ENCODE measurements at places on chromosomes 12 and 14.

GRCh38 chr14:81085596-81085995, 130.2 kb downstream of the TSHR start:
- no peak for DNase-seq

GRCh38 chr12:117009759-117010158, 89.5 kb downstream of the TESC start:
- no peak for DNase-seq

- DNase-seq, result no peak
Observed at GRCh38 chr12:118319627-118320026, 53.1 kb downstream of the TAOK3 start.

DNA sequence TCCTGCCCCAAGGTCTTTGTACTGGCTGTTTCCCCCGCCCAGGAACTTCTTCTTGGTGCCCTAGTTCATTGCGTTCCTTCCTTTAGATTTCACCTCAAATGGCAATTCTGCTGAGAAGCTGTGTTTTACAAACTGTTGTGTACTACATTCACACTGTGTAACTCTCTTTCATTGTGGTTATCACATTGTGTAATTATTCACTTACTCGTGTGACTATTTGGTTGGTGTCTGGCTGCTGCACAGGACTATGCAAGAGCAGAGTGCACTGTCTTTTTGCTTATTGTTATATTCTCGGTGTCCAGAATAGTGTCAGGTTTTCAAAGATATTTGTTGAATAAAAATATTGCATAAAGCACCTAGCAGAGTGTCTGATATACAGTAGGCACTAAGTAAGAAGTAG, 177.2 kb upstream of the PRICKLE1 start:
- no peak for DNase-seq

DNA sequence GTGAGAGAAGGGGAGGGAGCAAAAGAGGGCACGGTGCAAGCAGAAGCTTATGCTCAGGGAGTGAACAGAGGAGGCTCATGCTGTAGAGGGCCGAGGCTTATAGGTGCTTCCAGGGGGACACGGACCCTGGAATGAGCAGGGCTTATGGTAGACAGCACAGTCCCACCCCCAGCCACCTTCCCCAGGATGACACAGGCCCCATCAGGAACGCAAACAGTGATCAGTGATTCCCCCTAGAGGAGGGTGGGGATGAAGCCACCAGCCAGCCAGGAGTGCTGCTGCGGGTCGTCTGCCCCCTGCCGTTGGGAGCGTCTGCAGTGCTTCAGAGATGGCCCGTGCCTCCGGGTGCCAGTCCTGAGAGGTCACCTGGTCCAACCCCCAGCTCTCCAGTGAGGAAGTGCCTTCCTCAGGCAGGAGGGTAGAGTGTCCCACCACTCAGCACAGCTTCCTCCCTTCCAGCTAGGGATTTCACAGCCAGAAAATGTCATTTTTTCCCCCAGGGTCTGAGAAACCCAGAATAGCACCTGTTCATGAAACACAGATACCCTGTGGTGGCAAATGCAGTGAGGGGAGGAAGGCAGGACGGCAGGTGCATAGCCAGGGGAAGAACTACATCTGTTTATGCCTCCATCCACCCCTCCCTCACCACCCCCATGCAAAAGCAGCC, 60.7 kb downstream of the SLC6A12 start:
- DNase-seq, result no peak

GRCh38 chr12:114780746-114781399, 96.9 kb upstream of the TBX3 start:
- no peak for DNase-seq

- no peak for DNase-seq
Observed at GRCh38 chr14:84041421-84041820, 1488.5 kb upstream of the FLRT2 start.

DNA sequence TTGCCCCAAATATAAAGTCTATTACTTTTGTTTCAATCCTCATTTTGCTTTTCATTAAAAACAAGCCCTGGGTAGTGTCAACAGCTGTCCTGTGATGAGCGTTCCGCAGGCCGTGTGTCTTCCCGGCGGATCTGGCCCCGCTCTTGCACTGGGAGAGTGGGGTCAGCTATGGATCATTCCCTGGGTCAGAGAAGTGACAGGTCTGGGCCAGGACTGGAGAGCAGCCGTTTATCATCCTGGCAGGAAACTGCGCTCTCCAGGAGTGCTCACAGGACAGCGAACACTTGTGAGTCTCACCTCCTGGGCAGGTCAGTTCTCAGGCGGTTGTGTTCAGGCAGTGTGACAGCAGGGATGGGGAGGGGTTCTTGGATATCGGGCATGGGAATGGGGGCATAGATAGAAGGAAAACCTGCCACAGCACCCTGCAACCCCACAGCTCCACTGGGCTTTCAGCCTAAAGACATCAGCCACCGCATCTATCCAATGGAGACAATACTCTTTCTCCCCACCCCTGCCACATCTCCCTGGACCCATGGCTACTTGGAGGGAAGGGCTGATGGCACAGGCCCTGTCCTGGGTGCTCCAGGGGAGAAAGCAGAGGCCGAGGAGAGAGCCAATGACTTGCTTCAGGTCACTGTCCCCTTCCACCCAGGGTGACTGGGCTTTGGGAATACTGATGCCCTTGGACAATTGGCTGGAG, 47.8 kb upstream of the CHGA start:
- DNase-seq, result no peak

GRCh38 chr14:100393362-100393761, 70.2 kb downstream of the SLC25A47 start:
- no peak for DNase-seq

DNA sequence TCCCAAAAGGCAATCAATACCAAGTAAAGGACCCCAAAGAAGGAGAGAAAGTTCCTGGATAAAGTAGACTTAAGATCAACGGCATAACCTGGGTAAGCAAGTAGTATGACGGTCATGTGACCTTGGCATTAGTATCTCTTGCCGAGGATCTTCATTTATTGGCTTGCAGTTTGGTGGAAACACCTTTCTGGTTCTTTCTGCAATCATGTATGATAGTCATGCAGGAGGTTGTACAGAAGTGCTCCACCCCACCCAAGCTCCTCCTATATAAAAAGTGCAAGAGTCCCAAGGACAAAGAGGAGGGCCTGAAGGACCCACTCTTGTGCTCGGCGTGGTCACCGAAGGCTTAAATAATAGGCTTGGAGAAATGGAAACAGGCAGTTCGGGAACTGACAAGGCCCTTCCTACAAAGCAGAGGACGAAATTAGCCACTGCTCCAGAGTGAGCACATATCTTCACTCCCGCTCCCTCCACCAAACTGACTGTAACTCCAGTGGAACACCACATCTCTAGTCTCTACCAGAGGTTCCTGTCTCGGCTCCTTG, 750 bp downstream of the CS start:
- DNase-seq, result no peak

DNA sequence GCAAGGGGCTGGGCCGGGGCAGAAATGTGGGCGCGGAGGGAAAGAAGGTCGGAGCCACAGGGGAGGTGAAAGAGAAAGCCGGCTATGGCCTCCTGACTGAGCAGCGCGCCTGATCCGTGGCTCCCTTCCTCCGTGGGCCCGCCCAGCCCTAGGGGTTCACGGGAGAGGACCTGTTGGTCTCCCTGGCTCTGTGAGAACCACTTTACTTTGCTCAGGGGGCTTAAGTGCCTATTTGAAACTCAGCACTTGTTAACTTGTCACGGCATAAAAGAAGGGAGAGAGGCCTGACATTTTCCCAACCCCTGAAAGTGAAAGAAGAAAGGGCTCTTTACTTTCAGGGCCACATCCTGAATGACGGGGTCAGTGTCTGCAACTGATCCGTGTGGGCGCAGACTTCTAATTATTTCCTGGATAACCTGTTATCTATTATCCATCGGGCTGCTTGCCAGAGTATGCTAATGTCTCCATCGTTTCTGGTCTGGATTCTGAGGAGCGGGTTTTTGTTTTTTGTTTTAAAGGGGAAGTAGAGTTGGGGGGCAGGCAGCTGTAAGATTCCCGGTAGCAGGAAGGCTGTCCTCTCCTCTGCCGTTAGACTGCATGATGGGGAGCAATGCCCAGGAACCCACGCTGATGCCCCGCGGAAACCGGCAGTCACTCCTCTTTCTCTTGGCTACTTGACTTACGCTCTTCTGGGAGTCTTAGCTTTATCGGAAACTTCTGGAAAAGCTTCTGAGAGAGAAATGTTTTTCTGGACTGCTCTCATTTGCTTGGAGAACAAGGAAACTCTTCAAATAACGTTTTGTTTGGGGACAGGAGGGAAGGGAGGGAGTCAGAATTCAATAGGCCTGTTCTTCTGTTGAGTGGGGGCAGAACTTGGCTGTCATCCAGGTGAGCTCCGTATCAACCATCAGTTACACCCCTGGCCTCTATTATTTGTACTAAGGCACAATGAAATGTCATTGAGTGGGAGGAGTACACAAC, 127.7 kb upstream of the MAX start:
- DNase-seq, result no peak

DNA sequence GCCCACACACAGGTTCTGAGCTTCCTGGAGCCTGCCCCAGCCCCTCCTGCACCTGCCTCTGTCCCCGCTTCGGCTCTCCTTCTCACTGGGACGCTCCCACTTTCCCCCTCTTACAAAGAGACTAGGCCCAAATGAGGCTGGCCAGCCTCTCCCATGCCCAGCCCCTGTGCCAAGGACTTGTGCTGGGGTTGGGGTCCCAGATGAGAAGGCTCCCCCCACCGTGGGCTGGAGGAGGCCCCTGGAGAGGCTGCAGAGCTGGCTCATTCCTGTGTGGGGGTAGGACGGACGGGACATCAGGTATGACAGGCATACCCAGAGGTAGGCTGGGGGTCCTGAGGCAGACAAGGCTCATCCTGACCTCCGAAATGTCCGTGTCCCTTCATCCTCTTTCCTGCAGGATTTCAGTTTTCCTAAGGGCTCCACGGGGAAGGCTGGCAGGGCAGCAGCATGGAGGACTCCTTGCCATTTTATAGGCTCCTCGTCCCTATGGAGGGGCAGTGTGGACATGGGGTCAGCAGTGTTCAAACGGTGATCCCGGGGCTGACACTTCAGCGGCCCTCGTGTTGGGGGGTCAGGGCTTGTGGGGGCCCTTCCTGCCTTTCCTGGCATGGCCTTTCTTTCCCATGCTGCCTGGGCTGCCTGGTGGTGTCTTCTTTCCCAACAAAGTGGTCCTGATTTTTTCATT, 49.1 kb upstream of the MEG3 start:
- no peak for DNase-seq

- DNase-seq, result no peak
Observed at GRCh38 chr14:58825606-58826005, 187.8 kb downstream of the DACT1 start.

GRCh38 chr14:95562892-95563685, 28.2 kb downstream of the GLRX5 start:
- DNase-seq, result no peak

DNA sequence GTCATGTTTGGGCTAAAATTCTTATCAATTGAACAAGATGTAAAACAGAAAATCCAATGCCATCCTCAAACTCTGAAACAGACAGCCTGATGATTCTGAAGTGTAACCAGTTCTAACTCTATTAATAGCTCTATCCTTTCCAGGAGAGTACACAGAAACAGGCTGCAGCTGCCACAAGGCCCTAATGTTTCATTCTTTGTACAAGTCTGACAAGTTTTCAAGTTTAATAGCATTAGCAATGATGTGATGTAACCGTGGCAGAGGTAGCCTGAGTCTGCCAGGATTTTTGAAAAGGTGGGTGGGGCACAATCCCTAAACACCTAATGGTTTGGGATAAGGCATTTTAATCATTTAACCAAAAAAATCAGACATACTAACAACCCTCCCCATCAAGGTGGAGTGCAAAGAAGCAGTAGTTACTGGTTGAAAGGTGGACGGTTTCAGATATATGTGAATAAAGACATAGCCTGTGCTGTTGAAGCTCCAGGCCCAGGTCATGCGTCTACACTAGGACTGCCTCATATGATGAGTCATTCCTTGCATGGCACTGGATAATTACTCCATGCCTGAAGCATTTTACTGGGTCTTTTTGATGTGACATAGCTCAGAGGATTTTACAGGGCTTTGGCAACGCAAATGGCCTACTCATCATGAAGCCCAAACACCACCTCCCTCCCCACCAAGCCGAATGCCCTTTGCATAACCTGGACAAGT, 145.1 kb upstream of the GRIP1 start:
- no peak for DNase-seq

DNA sequence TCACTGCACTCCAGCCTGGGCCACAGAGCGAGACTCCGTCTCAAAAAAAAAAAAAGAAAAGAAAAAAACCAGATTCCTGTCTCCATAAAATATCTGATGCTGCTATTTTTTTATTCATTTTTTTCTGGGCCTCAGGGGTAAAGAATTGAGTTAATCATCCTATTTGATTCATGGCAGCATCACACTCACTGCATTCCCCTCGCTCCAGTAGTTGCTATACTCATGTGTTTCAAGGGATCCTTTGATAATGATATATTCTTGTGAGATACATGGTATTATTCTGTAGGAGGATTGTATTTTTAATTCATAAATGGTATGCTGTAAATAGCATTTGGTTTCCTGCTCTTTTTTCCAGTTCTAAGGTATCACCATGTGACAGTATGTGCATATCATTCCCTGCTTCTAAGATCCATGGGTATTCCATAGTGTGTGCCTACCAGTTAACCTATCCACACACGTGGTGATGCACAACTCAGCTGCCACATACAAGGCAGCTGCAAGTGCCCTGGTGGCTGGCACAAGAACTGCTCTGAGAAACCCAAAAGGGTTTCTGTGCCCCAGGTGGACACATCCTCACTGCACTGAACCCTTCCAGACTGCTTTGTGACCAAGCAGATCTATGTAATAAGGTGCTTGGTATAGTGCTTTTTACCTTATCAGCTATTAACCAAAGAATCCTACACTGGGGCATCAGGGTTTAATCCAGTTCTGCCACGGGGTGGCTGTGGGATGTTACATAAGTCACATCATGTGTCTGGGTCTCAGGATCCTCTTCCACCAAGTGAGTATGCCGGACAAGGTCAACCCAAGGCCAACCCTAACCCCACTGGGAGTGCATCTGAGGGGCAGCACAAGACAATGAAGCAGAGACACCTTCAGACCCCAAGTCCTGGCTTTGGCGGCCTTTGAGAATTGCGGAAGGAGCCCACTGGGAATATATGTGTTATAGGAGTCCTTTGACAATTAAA, 74.6 kb downstream of the ZFP36L1 start:
- DNase-seq, result no peak

- DNase-seq, result no peak
Observed at GRCh38 chr12:57523706-57524614, 1.3 kb downstream of the MBD6 start.

DNA sequence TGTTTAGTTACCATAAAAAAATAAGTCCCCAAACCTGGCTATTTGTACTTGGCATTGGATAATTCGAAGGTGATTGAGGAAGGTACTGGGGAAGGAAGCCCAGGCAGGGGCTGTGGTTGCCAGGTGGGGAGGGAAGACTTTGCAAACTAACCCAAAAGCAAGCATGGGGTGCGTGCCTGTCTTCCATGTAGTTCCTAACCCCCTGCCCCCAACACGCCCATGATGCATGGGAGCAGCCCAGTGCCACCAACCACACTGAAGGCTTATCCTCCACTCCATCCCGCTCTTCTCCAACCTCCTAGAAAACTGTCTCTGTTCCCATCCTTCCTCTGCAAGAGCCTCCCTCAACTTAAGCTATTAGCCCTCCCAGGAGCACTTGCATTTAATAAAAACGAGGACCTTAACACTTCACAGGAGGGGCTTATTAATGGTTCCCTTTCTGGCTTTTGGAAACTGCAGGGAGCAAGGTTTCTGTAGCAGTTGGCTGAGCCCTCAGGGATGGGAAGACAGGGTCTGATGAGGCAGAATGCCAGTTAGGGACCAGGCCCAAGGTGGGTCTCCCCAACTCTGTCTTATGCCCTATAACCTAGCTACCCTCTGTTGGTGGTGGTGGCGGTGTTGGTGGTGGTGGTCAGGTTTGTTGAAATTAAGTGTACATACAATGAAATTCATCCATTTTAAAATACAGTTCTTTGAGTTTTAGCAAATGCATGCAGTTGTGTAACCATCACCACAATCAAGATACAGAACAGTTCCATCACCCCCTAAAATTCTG, 96.0 kb downstream of the ZFP36L1 start:
- no peak for DNase-seq

Data from vagina (tissue), 2 donors.